NCI-H1105 (cell line): ENCODE measurements at places on chromosomes 5 and 9.

GRCh38 chr5:51997949-51998348 lies 614.7 kb downstream of the ISL1 start:
- no peak for DNase-seq

DNA sequence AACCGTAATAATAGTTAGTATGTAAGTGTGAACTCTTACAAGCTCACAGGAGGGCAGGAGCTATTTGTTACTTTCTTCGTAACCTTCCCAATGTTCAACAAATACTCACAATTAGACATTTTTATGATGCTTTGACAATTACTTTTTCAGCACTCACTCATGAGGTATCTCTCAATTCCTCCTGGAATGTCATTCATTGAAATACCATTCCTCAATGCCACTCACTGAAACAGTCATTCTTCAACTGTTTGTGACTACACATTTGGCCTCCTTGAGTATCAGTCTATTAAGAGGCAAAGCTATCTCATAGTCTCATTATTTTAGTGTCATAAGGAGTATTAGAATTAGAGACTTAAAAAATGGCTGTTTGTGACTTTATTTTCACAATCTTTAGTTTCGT lies 734.1 kb upstream of the DMAC1 start:
- no peak for DNase-seq

GRCh38 chr5:33685873-33686755 lies 205.7 kb downstream of the ADAMTS12 start:
- DNase-seq: no peak

DNA sequence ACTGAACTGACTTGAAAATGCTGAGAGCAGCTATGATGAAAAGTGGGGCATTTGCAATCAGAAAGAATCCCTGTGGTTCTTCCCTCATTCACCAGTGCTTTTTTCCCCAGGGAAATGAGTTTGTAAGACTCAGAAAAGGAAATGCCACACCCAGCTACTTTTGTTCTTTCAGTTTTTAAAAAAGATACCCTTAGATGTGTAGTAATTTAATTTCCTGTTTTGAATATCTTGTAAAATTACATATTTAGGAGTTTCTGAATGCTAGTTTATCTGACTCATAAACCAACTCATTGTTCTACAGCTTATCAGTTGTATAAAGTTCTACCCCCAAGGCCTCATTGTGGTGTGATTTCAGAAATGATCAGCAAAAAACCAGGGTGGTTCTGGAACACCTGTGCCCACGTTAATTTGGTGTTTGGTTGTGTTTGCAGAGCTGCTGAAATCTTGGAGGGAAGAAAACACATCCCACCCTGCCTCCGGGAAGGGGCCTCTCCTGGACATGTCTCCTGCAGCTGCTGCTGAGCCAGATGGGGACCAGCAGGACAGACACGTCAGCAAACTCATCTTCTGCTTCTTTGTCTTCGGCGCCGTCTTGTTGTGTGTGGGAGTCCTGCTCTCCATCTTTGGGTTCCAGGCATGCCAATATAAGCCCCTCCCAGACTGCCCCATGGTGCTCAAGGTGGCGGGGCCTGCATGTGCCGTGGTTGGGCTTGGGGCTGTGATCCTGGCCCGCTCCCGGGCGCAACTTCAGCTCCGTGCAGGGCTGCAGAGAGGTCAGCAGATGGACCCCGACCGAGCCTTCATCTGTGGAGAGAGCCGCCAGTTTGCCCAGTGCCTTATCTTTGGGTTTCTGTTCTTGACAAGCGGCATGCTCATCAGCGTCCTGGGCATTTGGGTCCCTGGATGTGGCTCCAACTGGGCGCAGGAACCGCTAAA lies 2.8 kb downstream of the TMEM171 start:
- no peak for DNase-seq

GRCh38 chr5:170200876-170201275 lies 31.9 kb upstream of the C5orf58 start:
- DNase-seq: no peak

DNA sequence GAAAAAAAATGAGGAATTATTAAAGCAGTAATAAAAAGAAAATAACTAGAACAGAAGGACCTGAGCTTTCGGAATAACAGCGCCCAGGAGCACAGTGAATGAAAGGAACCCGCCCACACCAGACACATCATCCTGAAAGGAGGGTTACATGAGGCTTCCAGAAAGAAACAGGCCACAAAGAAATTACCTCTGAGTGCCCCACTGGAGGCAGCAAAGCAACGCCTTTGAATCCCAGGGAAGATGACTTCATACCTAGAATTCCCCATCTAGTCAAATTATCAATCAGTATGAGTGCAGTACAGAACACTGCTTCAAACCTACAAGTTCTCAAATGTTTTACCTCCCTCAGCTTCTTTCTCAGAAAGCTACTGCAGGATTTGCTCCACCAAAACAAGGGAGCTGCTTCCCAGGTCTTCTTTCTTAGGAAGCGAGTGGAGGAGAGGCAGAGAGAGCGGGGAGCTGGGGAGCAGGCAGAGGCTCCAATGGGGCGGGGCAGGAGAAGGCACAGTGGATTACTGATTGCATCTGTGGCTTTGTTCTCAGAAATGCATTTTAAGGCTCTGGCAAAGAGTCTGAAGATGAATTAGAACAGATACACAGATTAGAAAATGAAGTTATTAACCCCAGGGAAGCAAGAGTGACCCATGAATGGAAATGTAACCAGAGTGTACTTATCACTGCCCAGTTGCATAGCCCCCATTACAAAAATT lies 87.1 kb downstream of the SEMA4D start:
- DNase-seq: no peak

GRCh38 chr5:20609126-20609525 lies 621.1 kb upstream of the CDH18 start:
- no peak for DNase-seq

- no peak for DNase-seq
Measured at GRCh38 chr5:126268697-126269315, 154.4 kb upstream of the GRAMD2B start.

GRCh38 chr5:54062958-54063357 lies 247.4 kb downstream of the ARL15 start:
- no peak for DNase-seq

DNA sequence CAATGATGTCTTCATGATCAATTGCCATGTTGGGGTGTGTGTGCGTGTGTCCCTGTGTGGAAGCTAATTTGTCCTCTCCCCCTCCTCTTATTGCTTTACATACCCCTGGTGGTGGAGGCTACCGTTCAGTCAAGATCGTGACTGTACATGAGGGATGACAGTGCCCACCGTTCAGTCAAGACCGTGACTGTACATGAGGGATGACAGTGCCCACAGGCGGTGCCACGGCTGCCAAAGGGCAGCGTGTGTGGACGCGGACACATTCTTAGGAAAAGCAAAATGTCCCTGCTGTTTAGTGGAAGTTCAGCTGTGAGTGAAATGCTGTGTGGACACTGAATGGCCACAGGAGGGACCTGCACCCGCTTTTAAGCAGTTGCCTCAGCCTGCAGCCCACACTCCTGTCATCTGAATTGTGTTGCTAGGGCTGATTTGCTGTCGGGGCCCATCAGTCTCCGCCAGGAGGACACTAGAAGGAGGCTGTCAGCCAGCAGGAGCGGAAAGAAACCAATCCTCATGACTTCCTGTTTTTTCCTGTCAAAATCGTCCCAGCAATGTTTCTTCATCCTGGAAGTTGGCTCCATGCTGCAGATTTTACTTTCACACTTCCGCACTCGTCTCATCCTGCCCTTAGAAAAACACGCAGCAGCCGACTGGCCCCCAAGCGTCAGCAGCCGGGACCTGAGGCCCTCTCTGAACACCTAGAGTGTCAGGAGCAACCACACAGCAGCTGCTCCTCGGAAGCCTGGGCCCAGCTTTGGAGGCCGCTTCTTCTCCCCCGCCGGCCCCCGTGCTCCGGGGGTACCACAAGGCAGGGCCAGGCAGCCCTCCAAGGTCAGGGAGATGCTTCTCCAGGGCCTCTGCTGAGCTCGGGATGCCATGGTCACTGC lies 9.1 kb downstream of the OR2V1 start:
- DNase-seq: no peak

DNA sequence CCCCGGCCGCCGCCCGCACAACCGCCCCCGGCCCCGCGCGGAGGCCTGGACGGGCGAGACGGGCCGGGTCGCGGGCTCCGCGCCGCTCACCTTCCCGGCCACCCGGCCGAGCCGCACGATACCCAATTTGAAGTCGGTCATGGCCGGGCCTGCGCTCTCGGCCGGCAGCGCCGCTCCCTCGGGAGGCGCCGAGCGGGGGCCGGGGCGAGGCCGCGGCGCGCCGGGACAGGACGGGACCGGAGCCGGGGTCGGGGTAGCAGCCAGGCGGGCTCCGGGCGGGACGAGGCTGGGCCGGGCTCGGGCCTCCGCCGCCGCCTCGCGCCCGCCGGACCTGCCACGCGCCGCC lies 216 bp downstream of the ZMYND19 start:
- no peak for DNase-seq

GRCh38 chr9:125444166-125444565 lies 182.5 kb downstream of the GAPVD1 start:
- no peak for DNase-seq

DNA sequence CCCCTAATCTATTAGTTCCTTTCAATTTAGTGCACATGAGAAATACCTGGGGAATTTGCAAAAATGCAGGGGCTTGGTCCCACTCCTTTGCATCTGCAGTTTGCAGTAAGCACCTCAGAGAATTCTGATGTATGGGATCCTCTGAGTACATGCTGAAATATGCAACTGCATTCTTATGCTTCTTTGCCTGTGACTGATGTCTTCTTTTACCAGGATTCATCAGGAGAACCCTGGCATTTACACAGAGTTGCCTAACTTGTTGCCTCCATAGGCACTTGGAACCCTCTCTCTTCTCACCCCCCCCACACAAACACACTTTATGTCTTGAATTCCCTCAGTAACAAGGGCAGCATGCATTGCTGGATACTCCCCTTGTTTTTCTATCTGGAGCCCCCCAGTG lies 173.1 kb downstream of the KDM4C start:
- DNase-seq: no peak

DNA sequence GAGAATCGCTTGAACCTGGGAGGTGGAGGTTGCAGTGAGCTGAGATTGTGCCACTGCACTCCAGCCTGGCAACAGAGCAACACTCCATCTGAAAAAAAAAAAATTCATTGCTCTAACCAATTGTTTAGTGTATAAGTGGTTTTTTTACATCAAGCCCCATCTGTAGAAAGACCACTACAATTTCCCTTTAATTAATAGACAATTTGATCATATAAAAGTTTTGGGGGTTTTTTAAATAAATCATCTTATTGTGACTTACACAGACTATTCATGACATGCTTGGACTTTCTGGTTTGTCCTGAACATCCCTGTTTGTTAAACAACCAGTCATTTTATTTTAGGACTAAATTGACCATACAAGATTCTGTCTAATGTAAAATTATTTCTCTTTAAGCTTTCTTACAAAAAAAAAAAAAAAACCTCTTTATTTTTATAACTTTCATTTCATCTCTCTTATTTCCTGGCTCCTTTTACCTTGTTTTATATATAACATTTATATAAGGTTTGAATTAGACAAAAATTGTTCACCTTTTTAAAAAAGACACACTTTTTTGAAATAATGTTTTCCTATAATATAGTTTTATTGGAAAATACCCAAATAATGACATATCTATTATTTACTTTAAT lies 9.8 kb upstream of the FANCC start:
- DNase-seq: no peak

DNA sequence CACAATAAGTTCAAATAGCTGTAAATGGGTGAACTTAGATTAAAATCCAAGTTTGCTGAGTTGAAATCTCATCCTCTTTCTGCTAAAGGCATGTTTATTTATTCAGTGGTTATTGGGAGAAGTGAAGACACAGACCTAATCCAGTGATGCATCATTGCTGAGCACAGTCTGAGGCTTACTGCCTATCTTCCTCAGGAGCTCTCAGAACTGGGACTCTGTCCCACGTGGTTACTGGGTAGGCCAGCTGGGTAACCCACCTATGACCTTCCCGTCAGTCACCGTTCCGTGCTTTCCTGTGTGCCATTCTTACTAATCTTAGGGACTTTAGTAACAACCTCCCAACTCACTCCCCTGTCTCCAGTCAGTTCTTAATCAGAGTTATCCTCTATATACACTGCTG lies 226.8 kb upstream of the ATP10B start:
- DNase-seq: no peak

DNA sequence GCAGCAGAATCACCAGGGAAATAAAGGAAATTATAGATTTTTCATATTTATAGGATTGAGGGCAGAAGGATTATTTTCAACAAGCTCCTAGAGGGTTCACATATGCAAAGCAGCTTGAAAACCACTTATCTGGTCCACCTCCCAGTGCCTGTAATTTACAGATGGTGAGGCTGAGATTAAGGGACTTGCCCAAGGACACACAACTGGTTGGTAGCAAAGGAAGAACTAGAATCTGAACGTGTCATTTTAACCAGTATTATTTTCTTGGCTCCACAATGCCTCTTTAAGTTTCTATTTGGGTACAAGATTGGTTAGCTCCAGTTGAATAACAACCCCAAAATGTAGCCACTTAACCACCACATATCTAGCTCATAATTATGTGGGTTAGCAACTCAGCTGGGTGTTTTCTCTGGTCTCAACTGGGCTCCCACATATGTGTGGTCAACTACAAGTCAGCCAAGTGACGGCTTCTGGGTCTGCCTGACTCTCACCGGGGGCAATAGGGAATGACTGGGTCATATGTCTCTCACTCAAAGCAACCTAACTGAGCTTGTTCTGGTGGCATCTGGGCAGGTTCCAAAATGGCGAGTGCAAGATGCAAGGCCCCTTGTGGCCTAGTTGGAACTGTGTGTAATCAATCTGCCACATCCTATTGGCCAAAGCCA lies 127.7 kb downstream of the ZDHHC21 start:
- no peak for DNase-seq

DNA sequence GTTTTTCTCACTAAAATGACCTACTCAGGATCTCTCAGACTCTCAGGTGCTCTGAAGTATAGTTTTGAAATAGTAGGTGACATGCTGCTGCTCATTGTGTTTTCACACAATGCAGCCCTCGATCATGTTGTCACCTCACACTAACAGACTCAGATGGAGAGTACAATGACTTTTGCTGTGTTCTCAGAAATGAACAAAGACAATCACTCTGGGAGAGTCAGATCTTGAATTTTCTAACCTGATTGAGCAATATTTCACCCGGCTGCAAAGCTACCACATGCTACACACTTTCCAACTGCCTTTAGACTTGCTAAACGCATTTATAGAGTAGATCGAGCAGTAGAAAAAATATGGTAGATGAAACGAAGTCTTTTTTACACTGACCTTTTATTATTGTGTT lies 113.4 kb downstream of the ST8SIA4 start:
- DNase-seq: no peak

- DNase-seq: no peak
Measured at GRCh38 chr9:133881671-133882381, 110.3 kb downstream of the VAV2 start.

- DNase-seq: no peak
Measured at GRCh38 chr5:99019812-99020697, 91.2 kb upstream of the CHD1 start.
